ENCODE measurements at places on chromosomes 3 and 15. TPM values are rescaled to one million over a fixed set of nuclear protein-coding genes. Genes with fewer than 3 reads are reported as not detected.

MYL3 gene
- total RNA-seq = not detected

PAQR5 gene
- total RNA-seq = 1.1 TPM

PLSCR4 gene
- 54.6 TPM for total RNA-seq

FAM174B gene
- total RNA-seq = 5.1 TPM

FETUB gene
- total RNA-seq = not detected

SLC30A4 gene
- 17.4 TPM for total RNA-seq

SLC2A2 gene
- total RNA-seq = not detected

FGF12 gene
- total RNA-seq = not detected

OXNAD1 gene
- 11.9 TPM for total RNA-seq

SGO1 gene
- total RNA-seq = 0.88 TPM

PRICKLE2 gene
- 25.0 TPM for total RNA-seq

PLXNA1 gene
- 91.3 TPM for total RNA-seq

DNASE1L3 gene
- not detected for total RNA-seq

CYFIP1 gene
- total RNA-seq = 107 TPM

KNG1 gene
- not detected for total RNA-seq

MYRIP gene
- under 0.01 TPM for total RNA-seq

CCR8 gene
- not detected for total RNA-seq

A4GNT gene
- total RNA-seq = not detected

C3orf70 gene
- total RNA-seq = 1.4 TPM

GRM7 gene
- not detected for total RNA-seq

Data from osteoblast (primary cell).